HEK293T (cell line): ENCODE measurements at places on chromosomes 1 and 21.

- DNase-seq = no peak
Observed at GRCh38 chr1:180953291-180954004, 40.8 kb downstream of the KIAA1614 start.

DNA sequence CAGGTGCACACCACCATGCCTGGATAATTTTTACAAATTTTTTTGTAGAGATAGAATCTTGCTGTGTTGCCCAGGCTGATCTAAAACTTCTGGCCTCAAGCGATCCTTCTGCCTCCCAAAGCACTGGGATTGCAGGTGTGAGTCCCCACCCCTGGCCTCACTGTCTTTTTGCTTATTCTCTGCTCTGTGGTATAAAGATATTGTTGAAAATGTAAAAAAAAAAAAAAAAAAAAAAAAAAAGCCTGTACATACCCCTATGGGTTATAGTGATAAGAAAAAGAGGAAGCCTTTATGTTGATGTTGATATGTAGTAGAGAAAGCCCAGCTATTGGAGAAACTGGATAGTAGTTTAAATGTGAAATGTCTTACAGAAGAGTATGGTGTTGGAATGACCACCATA, 125.8 kb downstream of the XPR1 start:
- DNase-seq = no peak

- DNase-seq = no peak
Observed at GRCh38 chr1:244092293-244092963, 41.3 kb downstream of the ZBTB18 start.

- no peak for DNase-seq
Observed at GRCh38 chr1:114620419-114620818, 39.0 kb upstream of the BCAS2 start.

DNA sequence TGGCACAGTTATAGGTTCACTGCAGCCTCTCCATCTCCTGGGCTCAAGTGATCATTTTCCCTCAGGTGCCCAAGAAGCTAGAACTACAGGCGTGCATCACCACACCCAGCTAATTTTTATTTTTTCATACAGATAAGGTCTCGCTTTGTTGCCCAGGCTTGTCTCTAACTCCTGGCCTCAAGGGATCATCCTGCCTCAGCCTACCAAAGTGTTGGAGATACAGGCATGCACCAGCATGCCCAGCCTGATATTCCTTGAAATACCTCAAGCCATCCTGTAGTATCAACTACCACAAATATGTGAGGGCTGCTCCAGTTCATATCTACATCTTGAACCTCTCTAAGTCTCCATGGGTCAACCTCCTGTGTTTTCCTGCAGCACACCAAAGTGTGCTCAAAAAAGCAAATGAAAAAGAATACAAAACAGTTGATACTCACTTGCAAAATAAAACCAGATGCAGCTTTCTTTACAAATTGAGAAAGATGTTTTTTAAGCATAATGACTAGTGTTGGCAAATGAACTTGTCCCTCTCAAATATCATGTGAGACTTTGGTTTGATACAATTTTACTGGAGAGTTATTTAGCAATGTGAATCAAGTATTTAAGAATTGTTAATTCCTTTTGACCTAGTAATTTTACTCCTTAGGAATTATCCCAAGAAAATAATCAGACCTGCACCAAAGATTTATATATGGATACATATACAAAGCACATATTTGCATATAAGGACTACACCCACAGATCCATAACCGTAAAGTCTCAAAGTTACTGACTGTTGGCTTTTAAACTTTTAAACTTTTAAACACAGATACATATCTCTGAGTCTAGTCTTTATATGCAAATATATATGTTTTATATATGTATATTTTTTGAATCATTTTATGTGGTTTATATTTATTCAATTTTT, 197.7 kb downstream of the NRIP1 start:
- DNase-seq = no peak

GRCh38 chr1:176111835-176112234, 95.3 kb downstream of the COP1 start:
- DNase-seq = no peak

DNA sequence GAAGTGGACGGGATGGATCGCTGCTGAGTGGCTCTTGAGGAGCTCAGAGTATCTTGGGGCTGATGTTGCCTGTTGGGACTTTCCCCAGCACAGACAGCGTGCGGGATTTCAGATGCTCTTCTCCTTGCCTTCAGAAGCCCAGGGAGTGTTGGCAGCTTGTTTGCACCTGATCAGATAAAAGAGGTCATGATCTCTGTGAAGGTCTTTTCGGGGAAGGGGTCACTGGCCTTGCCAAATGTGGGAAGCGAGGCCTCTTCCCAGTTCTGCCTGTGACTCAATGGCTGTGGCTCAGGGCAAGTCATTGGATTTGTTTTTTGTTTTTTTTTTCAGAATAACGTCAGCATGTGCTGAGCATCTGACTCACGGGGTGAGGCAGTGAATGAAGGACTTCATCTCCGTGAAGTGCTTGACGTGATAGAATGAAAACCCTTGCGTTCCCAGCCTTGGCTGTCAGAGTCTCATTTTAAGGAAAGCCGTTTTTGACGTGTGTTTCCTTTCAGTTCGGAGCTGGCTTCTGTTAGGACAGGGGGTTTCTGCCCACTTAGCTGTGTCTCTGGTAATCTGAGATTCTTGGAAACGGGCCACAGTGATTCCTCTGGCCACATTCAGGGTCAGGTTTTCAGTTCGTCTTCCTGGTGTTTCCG, 46.7 kb downstream of the GALNT2 start:
- DNase-seq = no peak

GRCh38 chr1:113811156-113811887, 954 bp downstream of the RSBN1 start:
- DNase-seq = peak; percentile 10

DNA sequence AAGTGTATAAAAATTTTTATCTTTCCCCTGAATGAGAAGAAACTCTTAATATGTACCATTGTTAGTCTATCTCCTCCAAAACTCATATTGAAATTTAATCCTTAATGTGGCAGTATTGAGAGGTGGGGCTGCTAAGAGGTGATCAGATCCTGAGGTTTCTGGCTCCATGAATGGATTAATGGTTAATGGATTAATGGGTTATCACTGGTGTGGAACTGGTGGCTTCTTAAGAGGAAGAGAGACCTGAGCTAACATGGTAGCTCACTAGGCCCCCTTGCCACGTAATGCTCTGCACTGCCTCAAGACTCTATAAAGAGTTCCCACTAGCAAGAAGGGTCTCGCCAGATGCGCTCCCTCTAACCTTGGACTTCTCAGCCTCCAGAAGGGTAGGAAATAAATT, 70.6 kb upstream of the ZBTB18 start:
- DNase-seq = no peak

GRCh38 chr21:39670701-39671100, 58.0 kb downstream of the B3GALT5 start:
- DNase-seq = no peak

DNA sequence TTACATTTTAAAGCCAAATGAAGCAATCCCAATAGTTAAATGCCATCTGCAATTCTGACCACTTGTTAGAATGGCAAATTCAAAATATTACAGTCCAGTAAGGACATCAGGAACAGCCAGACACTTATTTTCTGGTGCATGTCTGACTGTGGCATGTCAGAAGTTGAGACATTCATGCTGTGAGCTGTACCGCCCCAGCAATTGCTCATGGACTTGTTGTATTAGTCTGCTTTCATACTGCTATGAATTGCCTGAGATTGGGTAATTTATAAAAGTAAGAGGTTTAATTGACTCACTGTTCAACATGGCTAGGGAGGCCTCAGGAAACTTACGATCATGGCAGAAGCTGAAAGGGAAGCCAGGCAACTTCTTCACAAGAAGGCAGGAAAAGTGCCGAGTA, 19.1 kb downstream of the DDAH1 start:
- no peak for DNase-seq

DNA sequence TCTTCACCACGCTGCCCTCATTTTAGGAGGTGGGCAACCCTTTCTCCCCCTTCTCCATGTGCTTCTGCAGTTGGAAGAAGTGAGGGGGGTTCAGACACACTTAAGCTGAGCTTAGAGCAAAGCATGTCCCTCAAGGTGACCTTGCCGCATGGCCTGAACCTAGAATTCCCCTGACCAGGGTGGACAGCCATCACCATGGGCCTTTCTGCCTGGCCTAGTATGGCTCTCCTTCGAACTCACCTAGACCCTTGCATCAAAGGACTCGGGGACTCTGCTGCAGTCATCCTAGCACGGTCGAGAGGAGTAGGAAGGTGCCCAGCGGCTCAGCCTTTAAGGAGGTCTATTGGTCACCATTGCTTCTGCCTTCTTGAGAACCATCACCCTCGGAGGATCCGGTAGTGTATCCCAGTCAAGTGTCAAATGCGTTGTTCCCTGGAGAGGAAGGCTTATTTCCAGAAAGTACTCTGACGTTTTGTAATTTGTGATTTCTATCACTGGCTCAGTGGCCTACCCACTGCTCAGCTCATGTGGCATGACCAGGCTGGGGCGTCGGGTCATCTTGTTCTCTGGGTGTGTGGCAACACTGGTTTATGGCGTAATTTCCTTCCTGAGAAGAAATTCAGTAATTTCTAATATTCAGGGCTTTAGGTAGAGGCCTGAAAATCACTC, at the start of gene KCNE1:
Gene KCNE1, minus strand, starts transcription at position 424 of the 669 bp plus-strand sequence. CDS start 62,576 bp downstream, outside the sequence.
- no peak for DNase-seq

DNA sequence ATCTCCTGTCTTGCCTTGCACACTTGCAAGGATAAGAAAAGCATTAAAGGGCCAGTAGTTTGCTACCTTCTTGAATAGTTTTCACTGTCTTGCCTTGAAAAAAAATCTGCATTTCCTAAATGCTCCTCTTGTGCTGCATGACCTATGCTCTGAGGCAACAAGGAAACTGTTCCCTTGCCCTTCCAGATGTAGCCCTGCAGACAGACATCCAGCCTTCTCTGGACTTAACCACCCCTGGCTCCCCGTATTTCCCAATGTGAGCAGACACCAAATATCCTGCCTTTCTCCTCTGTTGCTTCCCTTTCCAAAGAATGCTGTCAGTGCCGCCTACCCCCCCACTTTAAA, 177.6 kb downstream of the GABPA start:
- no peak for DNase-seq

GRCh38 chr1:50257940-50258685, 149.4 kb downstream of the ELAVL4 start:
- no peak for DNase-seq

DNA sequence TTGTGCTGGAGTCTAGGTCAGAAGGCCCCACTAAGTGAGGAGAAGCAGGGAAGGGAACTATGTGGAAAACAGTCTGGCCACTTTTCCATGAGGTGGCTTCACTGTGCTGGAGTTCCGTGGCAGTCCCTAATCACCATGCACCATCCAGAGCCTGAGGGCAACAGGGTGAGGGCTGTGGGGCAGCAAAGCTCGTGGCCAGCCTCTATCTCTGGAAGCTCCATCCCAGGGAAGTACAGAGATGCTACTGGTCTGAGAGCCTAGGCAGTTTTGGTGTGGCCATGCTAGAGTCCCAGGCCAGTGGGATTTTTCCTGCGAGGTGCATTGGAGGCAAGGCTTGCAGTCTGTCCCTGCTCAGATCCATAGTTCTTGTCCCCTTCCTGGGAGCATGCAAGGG, 157.3 kb upstream of the LRRC7 start:
- no peak for DNase-seq

DNA sequence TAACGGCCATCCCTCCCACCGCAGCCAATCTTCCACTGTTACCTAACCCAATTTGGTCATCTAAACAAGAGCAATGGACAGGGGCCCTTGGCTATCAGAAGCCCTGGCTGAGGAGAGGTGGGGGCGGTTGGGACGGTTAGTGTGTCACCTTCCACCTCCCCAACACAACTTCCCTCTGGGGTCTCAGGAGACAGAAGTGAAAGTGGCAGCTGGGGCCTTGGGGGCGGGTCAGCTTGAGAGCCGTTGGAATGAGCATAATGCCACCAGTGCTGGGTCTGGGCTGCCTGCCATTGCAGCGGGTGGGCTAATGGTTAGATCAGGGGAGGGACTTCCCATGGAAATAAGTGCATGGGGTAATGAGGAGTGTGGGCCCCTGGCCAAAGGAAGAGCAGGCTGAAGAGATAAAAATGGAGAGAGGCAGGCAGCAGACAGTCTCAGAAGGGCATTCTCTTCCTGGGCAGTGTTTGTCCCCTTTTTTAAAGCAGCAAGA, 7.9 kb downstream of the MEF2D start:
- DNase-seq = no peak

DNA sequence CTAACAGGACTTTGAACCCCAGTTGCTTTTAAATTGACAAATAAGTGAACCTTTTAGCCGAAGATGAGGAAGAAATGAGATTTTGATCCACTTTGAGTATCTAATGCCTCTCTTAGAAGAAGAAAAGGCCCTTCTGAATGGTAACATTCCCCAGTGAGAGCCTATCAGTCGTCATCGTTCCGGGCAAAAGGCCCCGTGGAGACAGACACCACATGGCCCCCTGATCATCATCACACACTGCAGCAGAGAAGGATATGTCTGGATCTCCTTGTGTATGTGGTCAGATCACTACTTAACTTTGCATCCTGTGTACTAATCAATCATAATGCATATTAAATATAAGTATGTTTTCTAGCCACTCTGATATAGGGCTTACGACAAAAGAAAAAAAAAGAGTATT, 87.3 kb upstream of the SMYD2 start:
- no peak for DNase-seq

- DNase-seq = no peak
Observed at GRCh38 chr1:2439369-2439768, 27.0 kb upstream of the PEX10 start.

DNA sequence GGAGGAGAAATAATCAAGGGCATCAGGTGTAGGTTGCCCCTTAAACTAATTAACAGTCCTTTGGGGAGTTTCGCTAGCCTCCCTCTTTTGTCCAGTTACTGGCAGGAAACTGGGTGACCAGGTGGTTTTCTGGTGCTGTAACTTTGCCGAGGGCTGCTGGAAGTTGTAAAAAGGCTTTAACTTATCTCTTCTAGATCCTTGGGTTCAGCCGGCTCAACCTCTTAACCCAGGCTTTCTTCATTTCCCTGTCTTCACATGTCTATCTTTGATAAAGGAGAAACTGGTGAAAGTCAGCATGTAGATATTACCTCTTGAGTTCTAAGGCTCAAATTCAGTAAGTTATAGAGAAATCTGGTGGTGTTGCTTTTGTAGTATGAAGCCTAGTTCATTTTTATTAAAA, 289.7 kb upstream of the NRIP1 start:
- DNase-seq = no peak

- no peak for DNase-seq
Observed at GRCh38 chr21:44433791-44434567, 21.3 kb upstream of the LRRC3 start.

DNA sequence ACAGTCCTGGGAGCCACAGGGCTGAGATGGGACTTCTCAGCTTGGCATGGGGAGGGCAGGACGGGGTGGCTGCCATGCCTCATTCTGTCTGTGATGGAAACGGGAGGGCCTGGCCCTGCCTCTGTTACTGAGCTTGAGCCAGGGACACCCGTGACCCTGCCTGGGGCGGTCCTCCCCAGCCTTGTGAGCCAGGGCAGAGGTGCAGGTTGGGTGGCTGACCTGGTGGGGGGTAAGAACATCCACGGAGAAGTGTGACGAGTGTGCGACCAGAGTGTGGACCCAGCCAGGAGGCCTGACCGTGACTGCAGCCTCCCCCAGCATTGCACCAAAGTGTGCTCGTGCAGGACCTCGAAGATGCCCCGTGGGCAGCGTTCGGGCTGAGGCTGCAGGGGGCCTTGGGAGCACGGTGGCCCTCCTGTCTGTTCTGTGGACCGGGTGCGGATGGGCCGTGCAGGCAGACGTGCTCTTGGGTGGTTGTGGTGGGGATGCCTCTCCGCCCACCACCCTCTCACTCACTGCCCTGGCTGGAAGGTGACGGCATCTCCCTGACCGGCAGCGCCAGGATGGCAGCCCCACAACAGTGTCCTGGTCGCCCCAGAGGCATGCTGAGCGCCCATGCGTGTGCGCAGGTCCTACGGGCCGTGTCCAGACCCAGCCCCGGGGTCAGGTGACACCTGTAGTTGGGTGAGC, 45.4 kb downstream of the SKI start:
- no peak for DNase-seq
